Upper lobe of left lung (tissue), 6 donors: ENCODE measurements at places on chromosomes 13 and 19.

- no peak for DNase-seq
- H3K27me3 ChIP-seq = no peaks in the 10 kb centered on the region
- H3K4me3 ChIP-seq = no peak overlapping the region
- H3K4me1 ChIP-seq = no peaks in the 10 kb centered on the region
- H3K27ac ChIP-seq = no peak overlapping the region
Observed at GRCh38 chr19:33628921-33629825, 7.4 kb downstream of the CHST8 start.

DNA sequence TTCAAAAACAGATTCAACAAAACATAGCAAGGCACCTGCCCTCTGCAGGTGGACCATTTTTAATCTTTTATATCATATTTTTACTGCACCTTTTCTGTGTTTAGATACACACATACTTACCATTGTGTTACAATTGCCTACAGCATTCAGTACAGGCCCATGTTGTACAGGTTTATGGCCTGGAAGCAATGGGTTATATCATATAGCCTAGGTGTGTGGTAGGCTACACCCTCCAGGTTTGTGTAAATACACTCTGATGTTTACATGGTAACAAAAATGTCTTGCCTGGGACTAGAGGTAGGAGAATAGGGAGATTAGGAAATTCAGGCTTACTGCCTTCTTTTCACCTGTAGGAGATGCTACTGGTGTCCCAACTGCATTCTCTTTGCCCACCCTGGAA lies 8.2 kb upstream of the UBAC2 start:
- H3K4me3 ChIP-seq = no peak overlapping the region
- H3K36me3 ChIP-seq = no peaks in the 10 kb centered on the region
- DNase-seq = no peak
- peaks cover 12% of the 10 kb centered on the region for H3K4me1 ChIP-seq
- H3K27ac ChIP-seq = no peak overlapping the region

GRCh38 chr13:43132257-43132656 lies 108.9 kb downstream of the DNAJC15 start:
- no peak overlapping the region for H3K27ac ChIP-seq
- H3K27me3 ChIP-seq = no peaks in the 10 kb centered on the region
- no peaks in the 10 kb centered on the region for H3K4me1 ChIP-seq
- no peaks in the 10 kb centered on the region for H3K36me3 ChIP-seq

DNA sequence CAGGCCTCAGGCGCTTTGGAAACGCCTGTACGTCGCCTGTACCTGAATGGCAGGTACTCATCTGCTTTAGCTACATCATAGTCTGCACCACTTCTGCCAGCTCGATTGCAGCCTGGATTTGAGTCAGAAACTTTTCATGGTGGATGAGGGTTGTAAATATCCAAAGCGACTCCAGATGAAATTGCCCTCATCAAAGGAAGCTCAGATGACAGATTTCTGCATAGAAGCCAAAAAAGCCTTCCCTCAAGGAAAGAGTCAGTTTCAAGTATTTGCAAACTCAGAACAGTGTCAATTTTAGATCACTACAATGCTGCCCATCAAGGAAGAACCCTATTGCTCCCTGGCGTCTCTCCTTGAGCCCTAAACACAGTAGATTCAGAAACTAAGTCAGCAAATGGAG lies 38.8 kb upstream of the IGFL4 start:
- H3K27me3 ChIP-seq = no peaks in the 10 kb centered on the region
- no peak overlapping the region for H3K27ac ChIP-seq
- H3K4me1 ChIP-seq = peaks cover 10% of the 10 kb centered on the region
- no peak for DNase-seq

DNA sequence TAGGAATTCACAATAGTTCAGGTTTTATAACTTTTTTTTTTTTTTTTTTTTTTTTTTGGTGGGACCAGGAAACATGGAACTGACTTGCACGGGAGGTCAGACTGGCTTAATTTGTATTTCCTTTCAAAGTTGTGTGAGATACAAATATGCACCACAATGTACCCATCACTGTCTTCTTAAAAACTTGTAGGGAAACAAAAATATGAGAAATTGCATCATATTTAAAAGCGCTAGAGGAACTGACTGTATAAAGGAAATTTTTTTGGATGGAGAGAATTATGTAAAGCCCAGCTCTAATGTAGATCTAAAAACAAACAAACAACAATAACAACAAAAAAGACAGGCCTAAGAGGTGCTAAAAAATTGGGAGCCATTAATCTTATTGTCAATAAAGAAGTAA lies 246.5 kb downstream of the DCT start:
- H3K4me1 ChIP-seq = no peaks in the 10 kb centered on the region
- no peaks in the 10 kb centered on the region for H3K36me3 ChIP-seq
- DNase-seq = no peak
- no peak overlapping the region for H3K4me3 ChIP-seq

- no peak overlapping the region for H3K4me3 ChIP-seq
- H3K27me3 ChIP-seq = no peaks in the 10 kb centered on the region
- no peak for DNase-seq
- H3K4me1 ChIP-seq = no peaks in the 10 kb centered on the region
- H3K27ac ChIP-seq = no peak overlapping the region
- H3K36me3 ChIP-seq = no peaks in the 10 kb centered on the region
Observed at GRCh38 chr13:110945928-110946570, 31.2 kb upstream of the ANKRD10 start.

DNA sequence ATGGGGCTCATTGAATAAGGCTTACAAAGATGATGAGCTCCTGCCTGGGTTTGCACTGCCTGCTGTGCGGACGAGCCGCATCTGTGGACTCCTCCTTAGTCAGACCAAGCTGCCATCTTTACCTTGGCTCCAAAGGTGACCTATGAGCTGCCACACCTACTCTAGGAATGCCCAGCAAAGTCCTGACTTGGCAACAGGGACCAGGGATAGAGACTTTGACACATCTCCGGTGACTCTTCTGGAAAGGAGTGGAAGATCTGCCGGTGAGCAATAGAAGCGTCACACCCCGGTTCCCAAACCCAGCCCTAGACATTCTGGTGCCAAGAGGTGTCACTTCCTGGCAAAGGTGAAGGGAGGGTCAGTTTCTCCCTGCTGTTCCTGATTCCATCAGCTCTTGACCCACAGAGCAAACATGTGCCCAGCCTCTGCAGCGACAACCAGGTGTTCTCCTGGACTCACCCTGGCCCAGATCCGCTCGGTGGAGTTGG lies 50.2 kb upstream of the GTF3A start:
- no peak overlapping the region for H3K4me3 ChIP-seq
- H3K4me1 ChIP-seq = peaks cover 20% of the 10 kb centered on the region
- H3K27me3 ChIP-seq = no peaks in the 10 kb centered on the region
- no peak overlapping the region for H3K27ac ChIP-seq
- H3K36me3 ChIP-seq = no peaks in the 10 kb centered on the region

GRCh38 chr19:1672038-1672768 lies 19.8 kb upstream of the TCF3 start:
- no peak overlapping the region for H3K27ac ChIP-seq
- H3K27me3 ChIP-seq = peaks cover 1% of the 10 kb centered on the region
- H3K36me3 ChIP-seq = no peaks in the 10 kb centered on the region
- peak; percentile 92 for DNase-seq
- peaks cover 24% of the 10 kb centered on the region for H3K4me1 ChIP-seq

DNA sequence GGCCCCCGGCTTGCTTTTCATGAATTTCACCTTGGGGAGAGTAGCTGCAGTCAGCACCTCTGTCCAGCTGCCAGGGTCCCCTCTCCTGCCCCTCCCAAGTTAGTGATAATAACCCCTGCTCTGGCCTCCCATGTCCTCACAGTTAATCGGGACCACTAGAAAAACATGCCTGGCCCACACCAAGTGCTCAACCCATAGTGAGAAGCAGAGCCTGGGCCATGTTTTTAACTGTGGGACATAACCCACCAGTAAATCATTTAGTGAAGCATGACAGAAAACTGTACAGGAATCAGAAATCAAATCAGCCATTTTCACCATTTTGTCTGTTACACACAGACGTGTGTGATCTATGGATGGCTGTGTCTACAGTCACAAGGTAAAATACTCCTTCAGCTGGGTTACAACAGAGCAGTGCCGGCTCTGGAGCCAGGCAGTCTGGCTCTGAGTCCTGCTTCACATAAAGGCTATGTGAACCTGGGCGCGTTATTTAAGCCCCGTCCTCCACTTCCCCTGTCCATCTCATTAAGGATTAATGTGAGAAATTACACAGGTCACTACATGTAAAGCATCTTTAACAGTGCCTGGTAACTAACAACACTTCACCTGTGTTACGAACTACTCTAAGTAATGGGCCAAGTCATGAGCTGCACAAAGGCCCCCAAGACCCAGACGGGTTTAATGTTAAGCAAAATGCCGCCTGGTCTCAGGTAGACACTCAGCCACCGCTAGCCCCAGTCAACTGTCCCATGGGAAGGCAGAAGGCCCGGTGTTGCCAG lies 7.6 kb upstream of the ECH1 start:
- H3K27ac ChIP-seq = no peak overlapping the region
- H3K36me3 ChIP-seq = peaks cover 79% of the 10 kb centered on the region
- no peak overlapping the region for H3K4me3 ChIP-seq
- H3K4me1 ChIP-seq = peaks cover 52% of the 10 kb centered on the region

DNA sequence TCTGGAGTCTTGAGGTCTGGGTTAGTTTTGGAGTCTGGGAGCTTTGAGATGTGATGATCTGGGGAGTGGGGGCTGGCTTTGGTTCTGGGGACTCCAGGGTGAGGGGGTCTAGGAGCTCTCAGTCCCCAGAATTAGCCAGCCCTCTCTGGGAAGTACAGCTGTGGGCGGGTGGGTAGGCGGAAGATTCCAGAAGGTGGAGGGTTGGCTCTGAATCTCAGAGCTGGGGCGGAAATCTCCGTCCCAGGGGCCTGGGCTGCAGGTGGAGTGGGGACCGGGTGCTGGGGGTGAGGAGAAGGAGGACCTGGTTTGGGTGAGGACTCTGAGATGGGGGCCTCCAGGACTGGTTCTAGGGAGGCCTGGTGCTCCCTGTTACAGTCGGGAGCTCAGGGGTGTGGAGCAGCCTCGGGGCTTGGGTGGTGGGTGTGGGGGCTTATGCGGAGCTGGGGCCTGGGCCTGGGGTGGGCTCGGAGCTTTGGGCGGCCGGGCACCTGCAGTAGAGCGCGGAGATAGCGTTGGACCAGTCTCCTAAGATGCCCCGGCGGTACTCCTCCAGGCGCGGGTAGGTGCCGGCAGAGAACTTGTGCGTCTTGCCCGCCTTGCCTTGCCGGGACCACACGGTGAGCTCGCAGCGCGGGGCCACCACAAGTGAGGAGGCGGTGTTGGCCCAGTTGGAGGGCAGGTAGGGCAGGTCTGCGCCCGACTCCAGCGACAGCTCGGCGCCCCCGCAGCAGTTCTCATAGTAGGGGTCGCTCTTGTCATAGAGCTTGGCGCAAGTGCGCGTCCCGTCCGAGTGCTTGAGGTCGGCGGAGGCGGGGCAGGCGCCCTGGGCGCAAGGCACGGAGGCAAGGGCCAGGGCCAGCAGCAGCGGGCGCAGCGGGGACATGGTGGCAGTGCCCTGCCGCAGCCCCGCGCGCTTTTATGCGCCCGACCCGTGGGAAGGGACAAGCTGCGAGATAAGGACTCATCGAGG lies at the start of gene SYCN:
SYCN (minus strand) TSS at position 892 of the 970 bp plus-strand sequence; CDS start at position 883, 9 bp downstream.
- H3K4me3 ChIP-seq = no peak within 1 kb of the TSS
- H3K27me3 ChIP-seq = no peaks in the 10 kb centered on the region
- no peaks in the 10 kb centered on the region for H3K4me1 ChIP-seq

GRCh38 chr13:74003374-74003773 lies 130.8 kb downstream of the KLF12 start:
- DNase-seq = no peak
- no peak overlapping the region for H3K27ac ChIP-seq
- no peaks in the 10 kb centered on the region for H3K27me3 ChIP-seq
- no peak overlapping the region for H3K4me3 ChIP-seq
- no peaks in the 10 kb centered on the region for H3K4me1 ChIP-seq
- H3K36me3 ChIP-seq = no peaks in the 10 kb centered on the region

- H3K27ac ChIP-seq = no peak overlapping the region
- no peaks in the 10 kb centered on the region for H3K36me3 ChIP-seq
- peaks cover 8% of the 10 kb centered on the region for H3K4me1 ChIP-seq
- H3K4me3 ChIP-seq = no peak overlapping the region
Observed at GRCh38 chr13:44404261-44405132, 30.9 kb downstream of the SERP2 start.

DNA sequence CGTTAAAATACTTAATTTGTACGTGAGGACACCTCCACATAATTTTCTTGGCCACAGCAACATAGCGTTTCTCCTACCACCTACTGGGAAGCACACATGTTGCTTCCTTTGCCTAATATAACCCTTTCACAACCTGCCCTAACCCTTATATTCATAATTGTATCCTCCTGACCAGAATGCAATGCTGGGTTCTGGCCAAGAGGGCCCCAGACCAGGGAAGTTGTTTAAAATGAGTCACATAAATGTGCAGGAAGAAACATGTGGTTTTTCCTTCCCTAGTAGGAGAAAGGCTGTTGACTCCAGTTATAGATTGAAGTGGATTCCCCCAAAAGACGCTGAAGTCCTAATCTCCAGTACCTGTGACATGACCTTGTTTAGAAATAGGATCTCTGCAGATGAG lies 187.3 kb downstream of the NUFIP1 start:
- H3K4me1 ChIP-seq = no peaks in the 10 kb centered on the region
- H3K27me3 ChIP-seq = no peaks in the 10 kb centered on the region
- DNase-seq = peak; percentile 41
- no peak overlapping the region for H3K4me3 ChIP-seq

- H3K27me3 ChIP-seq = peaks cover 30% of the 10 kb centered on the region
- no peak overlapping the region for H3K27ac ChIP-seq
- H3K36me3 ChIP-seq = no peaks in the 10 kb centered on the region
- H3K4me1 ChIP-seq = peaks cover 24% of the 10 kb centered on the region
- H3K4me3 ChIP-seq = no peak overlapping the region
Observed at GRCh38 chr19:47427241-47428176, 8.2 kb upstream of the MEIS3 start.

DNA sequence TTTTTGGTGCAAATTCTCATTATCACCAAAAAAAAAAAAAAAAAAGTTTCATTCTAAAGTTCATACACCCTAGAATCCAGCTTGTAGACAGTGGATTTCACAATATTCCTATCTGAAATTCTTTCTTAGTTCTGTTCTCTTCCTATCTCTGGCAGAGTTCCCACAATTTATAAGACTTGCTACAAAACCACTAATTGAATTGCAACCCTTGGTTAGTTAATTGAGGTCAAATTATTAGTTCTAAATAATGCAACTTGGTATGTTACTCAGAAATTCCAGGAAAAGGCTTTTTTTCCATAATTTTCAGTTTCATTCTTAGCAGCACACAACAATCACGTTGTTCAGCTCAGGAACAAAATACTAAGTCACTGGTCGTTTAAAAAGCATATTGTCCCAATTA lies 58.5 kb downstream of the SPATA13 start:
- H3K27me3 ChIP-seq = no peaks in the 10 kb centered on the region
- H3K27ac ChIP-seq = no peak overlapping the region
- no peak for DNase-seq
- no peak overlapping the region for H3K4me3 ChIP-seq

DNA sequence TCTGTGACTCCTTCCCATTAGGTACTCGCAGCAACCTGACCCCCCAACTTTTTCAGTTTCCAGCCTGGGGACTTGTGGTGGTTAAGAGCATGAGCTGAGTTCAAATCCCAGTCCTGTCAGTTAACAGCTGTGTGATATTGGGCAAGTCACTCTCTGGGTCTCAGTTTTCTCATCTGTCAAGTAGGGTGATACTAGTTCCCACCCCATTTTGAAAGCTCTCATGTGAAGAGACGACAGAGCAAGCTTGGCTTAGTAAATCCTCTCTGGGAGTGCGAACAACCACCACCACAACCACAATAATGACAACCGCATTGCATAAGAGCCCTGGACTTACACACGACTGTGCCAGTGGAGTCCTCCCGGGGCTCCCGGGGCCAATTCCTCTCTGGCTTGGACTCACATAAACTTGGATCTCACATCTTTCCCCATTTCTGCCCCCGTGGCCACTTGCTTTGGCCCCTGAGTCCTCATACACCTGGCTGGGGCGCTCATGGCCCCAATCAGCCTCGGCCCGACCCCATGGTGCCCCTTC lies 454 bp downstream of the BLVRB start:
- peak overlapping the region; percentile 93 for H3K27ac ChIP-seq
- H3K36me3 ChIP-seq = no peaks in the 10 kb centered on the region
- H3K27me3 ChIP-seq = no peaks in the 10 kb centered on the region
- peak overlapping the region; percentile 70 for H3K4me3 ChIP-seq
